Dorsolateral prefrontal cortex (tissue), 122 donors: ENCODE measurements at places on chromosomes 2 and 18.
A peak's percentile ranks its signal among the peaks of the same experiment; 100 is the strongest.

DNA sequence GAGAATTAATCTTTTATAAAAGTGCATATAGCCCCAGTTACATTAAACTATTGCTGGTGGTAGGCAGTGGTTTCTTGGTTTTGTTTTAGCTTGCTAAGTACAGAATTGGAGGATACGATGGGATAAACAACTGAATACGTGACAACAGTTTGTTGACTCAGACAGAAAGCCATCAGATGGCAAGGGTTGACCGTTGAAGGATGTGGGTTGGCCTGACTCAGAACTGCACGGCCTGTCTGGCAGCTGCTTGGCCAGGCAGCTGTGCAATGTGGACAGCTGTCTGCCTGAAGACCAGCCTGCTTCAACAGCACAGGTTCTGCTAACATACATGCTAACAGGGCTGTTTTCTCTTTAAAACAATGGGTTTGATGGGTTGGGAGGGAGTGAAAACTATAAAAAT, 46.6 kb downstream of the PRKRA start:
- DNase-seq, result no peak

- DNase-seq, result no peak
Measured at GRCh38 chr2:31067259-31067658, 71.0 kb downstream of the GALNT14 start.

GRCh38 chr18:5503740-5504139, 40.1 kb downstream of the EPB41L3 start:
- DNase-seq, result no peak

GRCh38 chr2:13919981-13920382, 712.5 kb upstream of the LRATD1 start:
- DNase-seq, result no peak

GRCh38 chr2:214629875-214630274, 179.6 kb downstream of the BARD1 start:
- DNase-seq, result no peak

- DNase-seq, result no peak
Measured at GRCh38 chr2:160384791-160385190, 108.8 kb downstream of the RBMS1 start.

DNA sequence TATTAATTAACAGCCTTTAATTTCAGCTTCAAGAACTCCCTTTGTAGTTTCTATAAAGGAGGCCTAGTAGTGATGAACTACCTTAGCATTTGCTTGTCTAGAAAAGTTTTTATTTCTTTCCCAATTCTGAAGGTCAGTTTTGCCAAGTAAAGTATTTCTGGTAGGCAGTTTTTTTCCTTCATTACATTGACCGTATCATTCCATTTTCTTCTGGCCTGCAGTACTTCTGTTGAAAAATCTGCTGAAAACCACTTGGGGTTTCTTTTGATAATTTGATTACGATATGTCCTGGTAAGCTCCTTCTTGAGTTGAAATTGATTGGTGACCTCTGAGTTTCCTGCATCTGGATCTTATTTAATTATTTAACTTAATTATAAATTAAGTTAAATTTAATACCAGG, 691.8 kb downstream of the TSN start:
- no peak for DNase-seq

DNA sequence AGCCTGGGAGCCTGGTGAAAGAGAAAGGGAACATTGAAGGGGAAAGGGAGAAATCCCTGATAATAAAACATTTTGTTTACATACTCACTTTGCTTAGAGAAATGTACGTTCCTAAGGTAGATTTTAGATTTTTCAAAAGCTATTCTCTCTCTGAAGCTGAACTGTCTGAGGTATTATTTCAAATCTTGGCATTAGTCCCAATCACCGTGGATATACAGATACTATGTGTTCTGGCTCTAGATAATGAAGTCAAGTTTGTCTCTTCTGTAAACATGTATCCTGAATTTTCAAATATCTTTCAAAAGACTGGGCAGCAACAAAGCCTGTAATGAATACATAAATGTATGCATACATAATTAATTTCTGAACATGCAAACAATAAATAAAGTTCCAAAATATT, 1104.2 kb upstream of the FAM98A start:
- no peak for DNase-seq

DNA sequence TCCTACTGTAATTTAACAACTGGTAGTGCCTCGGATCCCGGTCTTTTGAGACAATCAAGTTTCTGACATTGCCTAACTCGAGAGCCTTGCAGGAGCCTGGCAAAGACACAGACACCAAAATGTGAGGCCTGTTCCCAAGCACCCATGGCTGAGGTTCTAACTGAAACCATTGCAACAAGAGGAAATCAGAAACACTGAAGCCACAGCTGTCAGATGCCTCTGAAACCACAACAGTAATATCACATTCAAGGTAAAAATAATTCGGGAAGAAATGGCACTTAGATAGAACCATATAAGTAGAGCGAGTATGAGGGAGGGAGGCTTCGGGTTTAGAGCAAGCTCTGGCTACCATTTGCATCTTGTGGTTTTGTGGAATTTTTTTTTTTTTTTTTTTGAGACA, 285.9 kb downstream of the FBXO15 start:
- no peak for DNase-seq

DNA sequence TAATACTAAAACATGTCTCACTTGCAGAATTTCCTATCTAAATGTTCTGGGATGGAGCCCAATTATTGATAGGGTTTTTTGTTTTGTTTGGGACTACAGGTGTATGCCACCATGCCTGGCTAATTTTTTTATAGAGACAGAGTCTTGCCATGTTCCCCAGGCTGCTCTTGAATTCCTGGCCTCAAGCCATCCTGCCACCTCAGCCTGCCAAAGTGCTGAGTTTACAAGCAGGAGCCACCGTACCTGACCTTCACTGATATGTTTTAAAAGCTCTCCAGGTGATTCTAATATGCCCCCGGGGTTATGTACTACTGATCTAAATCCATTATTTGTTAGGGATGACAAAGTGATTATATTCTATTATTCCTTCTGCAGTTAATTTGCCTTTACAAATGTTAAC, 2.2 kb downstream of the ELAC1 start:
- no peak for DNase-seq

DNA sequence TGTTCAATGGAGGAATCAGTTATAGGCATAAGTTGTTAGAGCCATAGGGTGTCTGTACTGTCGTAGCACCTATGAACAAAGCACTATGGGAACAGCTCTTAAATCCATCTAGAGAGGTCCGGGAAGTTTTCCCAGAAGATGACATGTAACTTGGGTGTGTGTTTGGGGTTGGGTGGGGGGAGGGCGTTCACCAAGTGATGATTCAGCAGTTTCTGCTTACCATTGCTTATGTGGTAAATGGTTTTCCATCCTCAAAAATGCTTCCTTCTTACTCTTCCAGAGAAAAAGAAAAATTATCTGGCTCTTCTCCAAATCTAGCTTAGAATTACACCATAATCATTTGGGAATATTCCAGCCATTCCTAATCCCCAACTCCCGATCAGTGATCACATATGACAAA, 361.1 kb upstream of the ZNF521 start:
- DNase-seq, result no peak

GRCh38 chr2:55092439-55092838, 42.2 kb upstream of the RTN4 start:
- no peak for DNase-seq

DNA sequence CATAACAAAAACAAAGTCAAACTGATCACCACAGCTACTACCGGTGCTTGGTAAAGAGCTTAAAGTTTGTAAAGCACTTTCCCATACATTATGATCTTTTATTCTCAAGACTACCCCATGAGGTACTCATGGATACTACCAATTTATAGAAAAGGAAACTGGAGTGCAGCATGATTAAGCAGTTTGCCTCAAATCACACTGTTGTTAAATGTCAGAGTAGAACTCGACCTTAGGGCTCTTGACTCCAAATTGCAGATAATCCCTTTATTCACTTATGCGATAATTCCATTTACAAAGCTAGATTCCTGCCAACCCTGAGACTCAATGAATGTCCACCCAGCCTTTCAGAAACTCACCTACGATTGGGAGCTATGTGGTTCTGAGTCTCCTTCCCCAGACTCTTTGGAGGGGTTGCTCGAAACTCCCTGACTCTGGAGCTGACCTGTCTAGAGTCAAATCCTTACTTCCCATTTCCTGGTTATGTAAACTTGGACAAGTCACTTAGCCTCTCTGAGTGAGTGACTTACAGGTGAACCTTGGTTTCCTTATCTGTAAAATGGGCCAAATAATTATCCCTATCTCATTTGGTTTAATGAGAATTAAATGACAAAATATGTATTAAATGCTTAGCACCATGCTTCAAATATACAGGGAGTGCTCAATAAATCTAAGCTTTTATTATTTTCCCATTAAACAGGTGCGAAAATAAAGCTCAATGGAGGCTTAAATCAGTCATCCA, 47.4 kb downstream of the PSD4 start:
- DNase-seq, result no peak

GRCh38 chr18:49558356-49558755, 3.5 kb upstream of the LIPG start:
- no peak for DNase-seq

DNA sequence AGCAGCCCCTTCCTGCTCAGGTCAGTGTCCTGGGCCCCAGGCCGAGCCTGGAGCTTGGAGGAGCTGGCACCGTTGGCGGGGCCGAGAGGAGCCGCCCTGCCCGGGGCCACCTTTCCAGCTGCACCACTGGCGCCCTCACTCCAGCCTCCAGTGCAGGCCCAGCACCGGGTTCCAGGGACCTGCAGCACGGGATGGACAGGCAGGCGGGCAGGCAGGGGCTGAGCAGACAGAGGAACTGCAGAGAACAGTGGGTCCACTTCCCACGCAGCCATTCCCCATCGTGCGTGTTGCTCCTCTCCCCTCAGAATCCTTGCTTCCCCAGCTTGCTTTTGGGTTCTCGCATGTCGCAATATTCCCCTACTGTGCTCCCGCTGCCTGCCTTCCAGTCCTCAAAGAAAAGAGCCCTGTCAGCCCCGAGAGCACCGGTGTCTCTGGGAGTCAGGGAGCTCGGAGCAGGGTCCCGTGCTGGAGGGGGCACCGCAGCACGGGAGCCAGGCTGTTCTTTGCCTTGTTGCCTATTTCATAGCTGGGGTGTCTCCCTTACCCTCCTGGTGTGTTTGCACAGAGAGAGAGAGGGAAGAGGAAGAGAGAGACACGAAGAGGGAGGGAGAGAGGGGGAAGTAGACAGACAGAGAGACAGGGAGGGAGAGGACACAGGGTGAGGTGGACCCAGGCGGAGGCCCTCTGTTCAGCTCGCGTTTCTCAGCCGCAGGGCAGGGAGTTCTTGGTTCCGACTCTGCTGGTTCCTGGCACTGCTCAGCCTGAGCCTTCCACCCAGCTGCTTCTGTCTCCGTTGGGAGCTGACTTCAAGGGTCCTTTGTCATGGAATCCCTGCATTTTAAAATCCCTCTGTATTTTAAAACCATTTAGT, 126.0 kb downstream of the MBP start:
- DNase-seq, result no peak

DNA sequence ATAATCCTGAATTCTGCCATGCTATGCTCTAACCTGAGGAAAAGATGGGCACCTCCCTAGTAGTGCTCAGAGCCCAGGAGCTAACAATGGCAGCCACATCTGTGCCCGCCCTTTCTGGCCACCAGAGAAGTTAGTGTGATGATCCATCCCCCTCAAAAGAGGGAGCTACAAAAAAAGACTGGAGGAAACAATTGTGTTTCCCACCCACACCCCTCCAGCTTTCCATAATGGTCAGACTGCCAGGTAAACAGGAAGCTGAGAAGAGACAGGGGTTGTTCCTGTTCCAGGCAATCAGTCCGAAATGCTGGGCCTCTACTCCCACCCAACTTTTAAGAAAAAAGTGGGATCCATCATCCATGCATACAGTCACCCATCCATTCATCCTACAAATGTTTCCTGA, 3.2 kb downstream of the TBC1D8 start:
- DNase-seq, result no peak

DNA sequence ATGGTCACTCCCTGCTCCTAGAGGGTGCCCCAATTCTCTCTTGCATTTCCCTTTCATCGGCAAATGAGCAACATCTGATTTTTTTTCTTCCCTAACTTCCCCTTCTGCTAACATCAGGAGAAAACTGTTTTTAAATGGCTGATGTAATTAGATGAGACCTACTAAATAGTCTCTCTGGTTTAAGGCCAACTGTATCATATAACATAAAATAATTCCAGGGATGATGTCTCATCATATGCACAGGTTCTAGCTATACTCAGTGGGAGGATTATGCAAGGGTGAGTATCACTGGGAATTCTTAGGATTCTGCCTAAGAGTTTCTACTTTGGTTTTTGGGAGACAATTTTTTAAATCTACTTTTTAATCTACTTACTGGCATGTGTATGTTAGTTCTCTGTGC, 193.4 kb downstream of the PARD3B start:
- DNase-seq, result no peak

DNA sequence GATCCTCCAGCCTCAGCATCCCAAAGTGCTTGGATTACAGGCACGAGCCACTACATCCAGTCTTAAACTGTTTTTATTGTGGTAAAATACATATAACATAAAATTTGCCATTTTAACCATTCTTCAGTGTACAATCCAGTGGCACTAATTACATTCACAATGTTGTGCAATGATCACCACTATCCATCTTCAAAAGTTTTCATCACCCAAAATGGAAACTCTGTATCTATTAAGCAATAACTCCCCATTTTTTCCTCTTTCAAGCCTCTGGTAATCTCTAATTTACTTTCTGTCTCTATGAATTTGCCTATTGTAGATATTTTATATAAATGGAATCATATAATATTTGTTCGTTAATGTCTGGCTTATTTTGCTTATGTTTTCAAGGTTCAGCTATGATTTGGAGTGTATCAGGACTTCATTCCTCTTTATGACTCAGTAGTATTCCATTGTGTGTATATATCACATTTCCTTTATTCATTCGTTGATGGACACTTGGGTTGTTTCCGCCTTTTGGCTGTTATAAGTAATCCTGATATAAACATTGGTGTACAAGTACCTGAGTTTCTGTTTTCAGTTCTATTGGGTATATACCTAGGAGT, 71.8 kb downstream of the GFPT1 start:
- DNase-seq, result no peak

DNA sequence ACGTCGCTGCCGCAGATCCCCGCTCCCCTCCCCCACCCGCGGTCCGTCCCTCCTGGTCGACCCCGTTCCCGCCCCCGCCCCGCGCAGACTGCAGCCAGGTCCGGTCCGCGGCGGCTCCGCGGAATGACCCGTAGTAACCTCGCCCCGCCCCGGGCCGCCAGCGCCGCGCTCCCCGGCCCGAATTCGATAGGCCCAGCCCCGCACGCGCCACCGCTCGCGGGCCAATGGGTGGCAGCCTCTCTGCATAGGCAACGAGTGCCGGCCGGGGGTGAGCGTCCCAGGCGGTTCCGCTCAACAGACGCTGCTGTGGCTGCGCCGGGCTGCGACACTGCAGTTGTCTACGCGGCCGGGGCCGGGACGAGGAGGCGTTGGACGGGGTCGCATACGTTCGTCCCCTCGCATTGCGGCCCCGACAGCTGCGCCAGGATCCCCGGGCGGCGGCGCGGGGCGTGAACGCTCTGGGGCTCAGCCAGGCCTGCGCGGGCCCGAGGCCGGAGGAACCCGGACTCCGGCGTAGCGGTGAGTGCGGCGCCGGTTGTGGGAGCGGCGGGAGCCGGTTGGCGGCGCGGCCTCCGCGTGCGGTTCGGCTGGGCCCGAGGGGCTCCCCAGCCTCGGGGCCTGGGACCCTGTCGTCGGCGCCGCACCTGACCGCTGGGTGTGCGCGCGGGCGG, at the start of gene ACSL3:
ACSL3 (plus strand) TSS at position 297 of the 671 bp plus-strand sequence. CDS start 47,737 bp downstream, outside the sequence.
- peak; percentile 94 for DNase-seq
